ENCODE measurements at places on chromosomes 7 and 10. TPM values are rescaled to one million over a fixed set of nuclear protein-coding genes. Genes with fewer than 3 reads are reported as not detected.

GRCh38 chr10:90224791-90225566, 523.6 kb downstream of the KIF20B start:
- no peak overlapping the region for H3K4me3 ChIP-seq
- no peak overlapping the region for H3K27ac ChIP-seq
- no peaks in the 10 kb centered on the region for H3K27me3 ChIP-seq

DNA sequence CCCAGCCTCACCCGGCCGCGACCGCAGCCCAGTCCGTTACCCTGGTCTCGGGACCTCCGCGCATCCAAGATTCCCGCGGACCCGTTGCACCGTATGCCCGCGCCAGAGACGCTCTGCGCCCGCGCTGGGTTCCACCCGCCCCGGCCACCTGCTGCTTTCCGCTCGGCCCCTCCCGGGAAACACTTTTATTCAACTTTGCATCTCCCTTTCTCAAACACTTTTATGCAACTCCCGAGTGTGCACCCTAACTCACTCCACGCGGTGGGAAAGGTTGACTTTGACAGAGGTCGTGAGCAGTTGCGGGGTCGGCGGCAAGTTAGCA, at the start of gene ODAD2:
Gene ODAD2, minus strand, starts transcription at position 126 of the 322 bp plus-strand sequence. CDS start 3,937 bp downstream, outside the sequence.
- DNase-seq, result no peak
- no peaks in the 10 kb centered on the region for H3K36me3 ChIP-seq
- H3K27ac ChIP-seq, result no peak within 1 kb of the TSS
- no peak within 1 kb of the TSS for H3K4me3 ChIP-seq

DNA sequence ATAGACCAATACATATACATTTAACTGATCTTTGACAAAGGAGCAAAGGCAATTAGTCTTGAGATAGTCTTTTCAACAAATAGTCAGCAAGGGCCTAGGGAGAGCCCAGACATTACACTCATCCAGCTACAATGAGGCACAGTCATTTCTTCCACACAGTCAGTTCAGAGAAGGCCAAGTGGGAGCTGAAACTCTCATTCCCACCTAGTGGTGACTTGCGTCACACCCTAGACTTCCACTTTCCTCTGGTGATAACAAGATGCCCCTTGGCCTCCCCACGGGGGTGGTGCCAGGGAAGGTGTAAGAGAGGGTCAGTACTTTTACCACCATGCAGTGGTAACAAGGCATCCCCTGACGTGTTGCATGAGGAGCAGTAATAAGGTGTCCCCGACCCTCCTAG, 8.0 kb downstream of the FRMPD2 start:
- H3K4me1 ChIP-seq, result no peaks in the 10 kb centered on the region
- no peaks in the 10 kb centered on the region for H3K27me3 ChIP-seq
- no peak for DNase-seq
- H3K36me3 ChIP-seq, result no peaks in the 10 kb centered on the region
- H3K27ac ChIP-seq, result no peak overlapping the region
- no peak overlapping the region for H3K4me3 ChIP-seq

GRCh38 chr7:19772306-19772705, 1.1 kb downstream of the TMEM196 start:
- no peaks in the 10 kb centered on the region for H3K4me1 ChIP-seq
- DNase-seq, result no peak
- no peaks in the 10 kb centered on the region for H3K36me3 ChIP-seq

- no peak for DNase-seq
- no peaks in the 10 kb centered on the region for H3K36me3 ChIP-seq
- H3K27ac ChIP-seq, result no peak overlapping the region
- H3K4me3 ChIP-seq, result no peak overlapping the region
- H3K4me1 ChIP-seq, result peaks cover 7% of the 10 kb centered on the region
Measured at GRCh38 chr10:112526906-112527305, 79.9 kb downstream of the VTI1A start.

DNA sequence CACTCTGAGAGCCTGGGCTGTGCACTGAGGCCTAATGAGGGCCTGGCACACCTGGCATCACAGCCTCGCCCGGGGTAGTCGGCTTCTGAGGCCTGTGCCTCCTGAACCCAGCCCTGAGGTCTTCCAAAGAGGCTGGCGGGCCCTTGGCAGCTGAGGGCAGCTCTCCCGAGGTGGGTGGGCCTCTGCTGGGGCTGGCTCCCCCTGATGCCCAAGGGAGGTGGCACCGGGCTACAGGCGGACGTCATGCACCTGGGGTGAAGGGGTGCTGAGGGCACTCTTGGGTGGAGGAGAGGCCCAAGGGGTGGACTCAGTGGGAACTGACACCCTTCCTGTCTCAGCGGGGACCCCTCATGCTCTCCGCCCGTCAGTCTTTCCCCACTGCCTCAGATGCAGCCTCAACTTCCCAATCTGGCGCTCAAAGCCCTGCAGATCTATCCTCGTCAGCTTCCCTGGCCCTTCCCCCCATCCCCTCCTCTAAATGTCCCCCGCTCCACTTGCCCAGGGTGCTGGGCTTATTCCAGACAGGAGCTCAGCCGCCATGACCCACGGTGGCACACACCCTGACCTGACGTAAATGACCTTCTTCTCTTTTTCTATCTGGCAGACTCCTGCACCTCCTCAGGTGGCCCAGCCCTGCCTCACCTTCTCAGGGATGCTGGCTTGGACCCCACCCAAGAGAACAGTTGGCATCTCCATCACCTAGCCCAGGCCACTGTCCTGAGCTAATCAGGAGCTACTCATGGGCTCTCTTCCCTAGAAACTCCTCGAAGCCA, 38.2 kb downstream of the MYL10 start:
- H3K36me3 ChIP-seq, result no peaks in the 10 kb centered on the region
- H3K27ac ChIP-seq, result no peak overlapping the region
- peak; percentile 22 for DNase-seq
- H3K4me1 ChIP-seq, result no peaks in the 10 kb centered on the region
- no peaks in the 10 kb centered on the region for H3K27me3 ChIP-seq

DNA sequence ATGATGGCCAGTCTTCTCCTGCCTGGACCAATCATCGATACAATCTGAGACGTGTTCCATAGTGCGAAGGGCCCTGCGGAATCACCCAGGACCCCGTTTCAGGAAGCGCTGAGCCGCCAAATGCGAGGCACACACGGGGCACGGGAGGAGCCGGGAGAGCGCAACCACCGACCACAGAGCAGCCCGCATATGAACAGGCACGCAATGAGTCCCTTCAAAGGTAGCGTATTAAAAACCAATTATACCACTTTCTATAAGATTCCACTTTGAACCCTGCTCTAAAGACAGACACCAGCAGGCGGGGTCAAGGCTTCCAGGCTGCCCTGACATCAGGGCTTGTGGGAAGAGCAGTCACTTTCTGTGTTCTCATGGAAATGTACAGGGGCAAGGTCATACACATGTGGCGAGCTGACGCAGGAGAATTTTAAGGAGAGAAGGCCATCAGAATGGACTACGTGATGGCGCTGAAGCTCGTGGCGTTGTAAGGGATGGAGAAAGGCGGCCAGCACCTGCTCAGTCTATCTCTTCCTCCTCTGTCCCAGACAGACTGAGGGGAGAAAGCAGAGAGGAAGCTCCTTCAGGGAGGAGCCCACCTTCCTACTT, 46.2 kb downstream of the AMZ1 start:
- DNase-seq, result peak; percentile 6
- H3K4me1 ChIP-seq, result no peaks in the 10 kb centered on the region
- no peaks in the 10 kb centered on the region for H3K27me3 ChIP-seq
- H3K36me3 ChIP-seq, result no peaks in the 10 kb centered on the region

DNA sequence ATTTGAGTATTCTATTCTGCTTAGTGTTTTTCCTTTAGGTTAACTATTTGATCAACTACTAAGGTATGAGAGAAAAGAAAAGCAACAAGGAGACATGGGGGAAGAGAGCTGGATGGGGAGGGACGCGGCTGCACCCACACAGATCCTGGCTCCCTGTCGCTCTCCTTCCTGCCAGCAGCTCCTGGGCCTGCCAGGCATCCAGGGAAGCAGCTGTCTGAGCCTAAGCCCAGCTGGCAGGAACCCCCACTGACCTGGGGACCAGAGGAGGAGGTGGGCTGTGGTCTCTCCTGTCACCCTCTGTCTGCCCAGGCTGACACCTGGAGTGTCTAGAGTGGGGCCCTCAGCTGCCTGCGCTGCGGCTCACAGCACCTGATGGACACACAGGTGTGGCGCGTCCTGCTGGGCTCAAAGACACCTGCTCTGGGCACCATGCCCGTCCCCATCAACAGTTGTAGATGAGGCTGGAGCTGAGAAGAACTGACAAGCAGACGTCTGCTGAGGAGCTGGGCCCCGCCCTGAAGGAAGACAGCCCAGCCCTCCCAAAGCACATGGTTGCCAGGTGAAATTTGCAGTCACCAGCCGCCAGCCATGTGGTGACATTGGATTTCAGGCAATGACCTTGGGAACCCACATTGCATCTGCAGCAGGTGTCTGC, 207.9 kb downstream of the PLXNA4 start:
- DNase-seq, result no peak
- no peak overlapping the region for H3K27ac ChIP-seq
- no peak overlapping the region for H3K4me3 ChIP-seq
- no peaks in the 10 kb centered on the region for H3K4me1 ChIP-seq
- no peaks in the 10 kb centered on the region for H3K36me3 ChIP-seq
- H3K27me3 ChIP-seq, result no peaks in the 10 kb centered on the region

- no peaks in the 10 kb centered on the region for H3K27me3 ChIP-seq
- no peak overlapping the region for H3K27ac ChIP-seq
- DNase-seq, result no peak
Measured at GRCh38 chr7:121384265-121384664, 11.8 kb downstream of the FAM3C start.

GRCh38 chr10:129758207-129759021, 205.7 kb downstream of the EBF3 start:
- H3K27me3 ChIP-seq, result no peaks in the 10 kb centered on the region
- DNase-seq, result no peak
- no peaks in the 10 kb centered on the region for H3K36me3 ChIP-seq
- no peak overlapping the region for H3K27ac ChIP-seq

DNA sequence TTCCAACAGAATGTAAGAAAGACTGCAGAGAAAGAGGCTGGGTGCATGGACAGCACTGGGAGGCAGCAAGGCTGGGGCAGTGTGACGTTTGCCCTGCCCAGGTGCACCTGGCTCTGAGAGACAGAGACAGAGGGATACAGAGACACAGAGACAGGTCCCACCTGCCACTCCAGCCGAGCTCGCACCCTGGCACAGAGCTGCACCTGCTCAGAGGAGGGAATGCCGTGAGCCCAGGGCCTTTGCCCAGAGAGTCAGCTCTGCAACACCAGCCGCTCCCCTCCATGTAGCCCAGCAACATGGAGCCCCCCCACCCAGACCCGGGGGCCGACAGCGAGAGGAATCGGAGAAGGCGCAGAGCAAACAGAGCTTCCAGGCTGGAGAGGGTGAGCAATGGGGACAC, 35.3 kb upstream of the PROSER2 start:
- no peak overlapping the region for H3K4me3 ChIP-seq
- H3K27me3 ChIP-seq, result no peaks in the 10 kb centered on the region
- no peak for DNase-seq
- no peak overlapping the region for H3K27ac ChIP-seq
- H3K36me3 ChIP-seq, result no peaks in the 10 kb centered on the region

DNA sequence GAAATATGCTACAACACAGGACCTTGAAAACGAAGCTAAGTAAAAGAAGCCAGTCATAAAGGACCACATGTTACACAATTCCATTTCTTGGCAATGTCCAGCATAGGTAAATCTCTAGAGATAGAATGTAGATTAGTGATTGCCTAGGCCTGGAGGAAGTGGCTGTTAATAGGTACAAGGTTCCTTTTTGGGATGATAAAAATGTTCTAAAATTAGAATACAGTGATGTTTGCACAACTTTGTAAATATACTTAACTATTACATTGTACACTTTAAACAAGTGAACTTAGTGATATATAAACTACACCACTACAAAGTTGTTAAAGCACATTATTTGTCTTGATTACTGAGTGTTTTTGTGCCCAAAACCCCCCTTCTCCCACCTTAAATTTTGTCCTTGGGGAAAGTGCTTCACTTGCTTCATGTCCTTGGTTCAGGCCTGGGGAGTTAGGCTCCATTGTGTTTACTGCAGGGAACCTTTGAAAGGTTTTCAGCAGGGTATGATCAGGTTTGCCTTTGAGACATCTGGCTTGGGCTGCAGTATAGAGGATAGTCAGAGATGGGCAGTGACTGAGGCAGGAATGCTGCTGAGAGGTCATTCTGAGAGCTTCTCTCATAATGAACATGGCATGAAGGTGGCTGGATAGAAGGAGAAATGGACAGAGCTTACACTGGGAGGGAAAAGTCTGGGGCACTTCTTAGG, 1052.6 kb downstream of the REEP3 start:
- H3K4me1 ChIP-seq, result no peaks in the 10 kb centered on the region
- no peak overlapping the region for H3K4me3 ChIP-seq
- no peak overlapping the region for H3K27ac ChIP-seq
- no peaks in the 10 kb centered on the region for H3K27me3 ChIP-seq

GRCh38 chr10:79985481-79986072, 36.7 kb upstream of the SFTPD start:
- DNase-seq, result no peak
- no peaks in the 10 kb centered on the region for H3K4me1 ChIP-seq
- H3K27ac ChIP-seq, result no peak overlapping the region
- H3K4me3 ChIP-seq, result no peak overlapping the region
- H3K36me3 ChIP-seq, result no peaks in the 10 kb centered on the region

DNA sequence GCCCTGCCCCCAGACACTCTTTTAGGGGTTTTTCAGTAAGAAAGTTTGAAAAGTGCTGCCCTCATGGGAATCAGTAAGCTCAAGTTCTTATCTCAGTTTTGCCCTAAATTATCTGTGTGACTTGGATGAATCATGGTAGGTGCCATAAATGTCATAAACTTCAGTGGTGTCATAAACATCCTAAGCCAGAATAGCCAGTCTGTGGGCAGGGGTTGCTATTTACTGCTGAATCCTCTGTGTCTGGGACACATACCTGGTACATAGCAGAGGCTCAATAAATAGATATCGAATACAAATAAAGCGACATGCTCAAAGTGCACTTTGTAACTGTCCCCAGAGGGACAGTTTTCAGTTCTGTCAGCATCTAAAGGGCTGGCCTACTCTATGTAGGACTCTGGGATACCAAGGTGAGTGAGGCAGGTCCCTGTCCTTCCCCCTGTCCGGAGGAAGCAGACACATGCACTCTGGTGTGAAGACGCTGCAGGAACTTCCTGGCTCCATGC, 502.1 kb downstream of the RPS24 start:
- no peaks in the 10 kb centered on the region for H3K36me3 ChIP-seq
- H3K4me1 ChIP-seq, result no peaks in the 10 kb centered on the region
- H3K4me3 ChIP-seq, result no peak overlapping the region
- no peak overlapping the region for H3K27ac ChIP-seq
- no peak for DNase-seq

GRCh38 chr7:97018791-97019531, 5.7 kb downstream of the DLX5 start:
- H3K27me3 ChIP-seq, result no peaks in the 10 kb centered on the region
- H3K27ac ChIP-seq, result no peak overlapping the region
- H3K36me3 ChIP-seq, result no peaks in the 10 kb centered on the region
- no peaks in the 10 kb centered on the region for H3K4me1 ChIP-seq
- H3K4me3 ChIP-seq, result no peak overlapping the region
- no peak for DNase-seq

- peak; percentile 36 for DNase-seq
- no peak overlapping the region for H3K4me3 ChIP-seq
- no peaks in the 10 kb centered on the region for H3K27me3 ChIP-seq
- no peaks in the 10 kb centered on the region for H3K4me1 ChIP-seq
Measured at GRCh38 chr7:141409801-141410329, 141.3 kb upstream of the AGK start.

The SEMA3C gene
- not detected for total RNA-seq

The OPN4 gene
- not detected for total RNA-seq

The GCK gene
- not detected for total RNA-seq

All from Karpas-422 (cell line).